ENCODE measurements at places on chromosomes 12 and 14.

- no peak for DNase-seq
Observed at GRCh38 chr12:120562906-120563305, 18.3 kb downstream of the POP5 start.

DNA sequence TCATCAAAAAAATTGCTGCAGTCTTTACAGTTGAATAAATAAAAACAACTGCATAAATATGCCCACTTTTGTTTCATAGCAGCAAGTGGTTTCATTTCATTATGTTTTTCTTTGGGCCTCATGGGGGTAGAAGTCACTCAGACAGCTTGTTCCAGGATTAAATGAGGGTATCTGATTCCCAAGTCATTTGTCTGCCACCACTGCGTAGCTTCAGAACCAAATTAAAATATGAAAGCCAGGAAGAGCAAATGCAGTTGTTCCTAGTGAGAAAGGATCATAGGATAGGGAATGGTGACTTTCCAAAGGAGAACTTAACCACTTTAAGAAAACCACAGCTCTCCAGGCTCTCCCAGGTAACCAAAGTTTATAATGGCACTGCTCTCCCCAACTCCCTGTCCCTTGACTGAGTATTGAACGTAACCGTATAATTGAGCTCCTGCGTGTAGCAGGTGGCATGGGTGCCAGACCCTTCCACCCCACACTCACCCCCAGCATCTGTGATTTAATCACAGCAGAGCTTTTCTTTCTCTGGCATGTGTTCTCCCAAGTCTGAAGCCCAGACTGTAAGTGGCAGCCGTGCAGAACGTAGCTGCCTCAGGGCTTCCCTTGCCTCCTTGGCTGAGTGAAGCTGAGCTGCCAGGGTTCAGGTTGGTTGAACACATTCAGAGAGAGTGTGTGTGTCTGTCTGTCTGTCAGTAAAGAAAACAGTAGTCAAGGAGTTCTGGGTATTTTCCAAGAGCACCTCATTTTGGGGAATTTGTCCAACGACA lies 11.3 kb upstream of the KCNH3 start:
- no peak for DNase-seq

- DNase-seq = no peak
Observed at GRCh38 chr12:6201213-6201608, 1.0 kb downstream of the CD9 start.

DNA sequence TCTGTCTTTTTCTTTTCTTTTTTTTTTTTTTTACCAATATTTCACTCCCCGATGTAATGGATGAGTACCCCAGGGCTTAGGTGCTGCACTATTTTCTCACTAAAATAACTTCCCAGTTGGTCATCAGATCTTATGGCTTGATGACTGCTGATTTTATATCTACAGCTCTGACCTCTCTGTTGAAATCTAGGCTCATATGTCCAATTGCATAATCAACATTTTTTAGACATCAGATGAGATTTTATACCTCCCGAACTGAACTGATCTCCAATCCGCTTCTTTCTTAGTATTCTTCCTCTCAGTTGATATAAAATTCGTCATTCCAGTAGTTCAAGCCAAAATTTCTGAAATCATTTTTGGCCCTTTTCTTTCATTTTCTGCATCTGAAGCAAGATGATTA lies 1236.5 kb downstream of the SLC16A7 start:
- DNase-seq = no peak

GRCh38 chr12:55720894-55721444 lies 776 bp downstream of the RDH5 start:
- DNase-seq = no peak

DNA sequence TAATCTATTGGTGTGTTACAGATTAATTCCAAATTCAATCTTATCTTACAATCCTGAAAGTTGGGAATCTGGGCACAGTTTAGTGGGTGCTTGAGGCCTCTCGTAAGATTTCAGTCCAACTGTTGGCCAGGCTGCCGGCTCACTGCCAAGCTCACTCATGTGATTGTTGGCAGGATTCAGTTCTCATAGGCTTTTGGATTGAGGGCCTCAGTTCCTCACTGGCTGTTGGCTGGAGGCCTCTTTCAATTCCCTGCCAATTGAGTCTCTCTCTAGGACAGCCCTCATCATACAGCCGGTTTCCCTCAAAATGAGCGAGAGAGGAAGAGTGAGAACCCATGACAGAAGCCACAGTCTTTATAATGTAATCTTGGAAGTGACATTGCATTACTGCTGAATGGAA lies 123.5 kb upstream of the FBXO33 start:
- no peak for DNase-seq

DNA sequence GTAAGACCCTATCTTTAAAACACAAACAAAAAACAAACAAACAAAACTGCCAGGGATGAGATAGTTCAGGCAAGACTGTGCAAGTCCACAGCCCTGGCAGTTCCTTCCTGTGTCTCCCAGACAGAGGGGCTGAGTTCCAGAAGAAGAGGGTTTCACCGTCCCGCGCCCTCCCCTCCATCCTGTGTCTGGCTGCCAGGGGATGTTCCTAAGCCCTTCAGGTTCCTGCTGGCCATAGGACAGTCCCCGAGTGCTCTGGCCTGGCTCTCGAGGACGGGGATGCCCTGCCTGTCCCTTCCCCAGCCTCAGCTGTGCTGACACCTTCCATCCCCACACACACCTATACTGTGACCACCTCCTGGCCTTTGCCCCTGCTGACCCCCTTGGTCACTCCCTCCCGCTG lies 40.6 kb upstream of the EIF5 start:
- DNase-seq = no peak

DNA sequence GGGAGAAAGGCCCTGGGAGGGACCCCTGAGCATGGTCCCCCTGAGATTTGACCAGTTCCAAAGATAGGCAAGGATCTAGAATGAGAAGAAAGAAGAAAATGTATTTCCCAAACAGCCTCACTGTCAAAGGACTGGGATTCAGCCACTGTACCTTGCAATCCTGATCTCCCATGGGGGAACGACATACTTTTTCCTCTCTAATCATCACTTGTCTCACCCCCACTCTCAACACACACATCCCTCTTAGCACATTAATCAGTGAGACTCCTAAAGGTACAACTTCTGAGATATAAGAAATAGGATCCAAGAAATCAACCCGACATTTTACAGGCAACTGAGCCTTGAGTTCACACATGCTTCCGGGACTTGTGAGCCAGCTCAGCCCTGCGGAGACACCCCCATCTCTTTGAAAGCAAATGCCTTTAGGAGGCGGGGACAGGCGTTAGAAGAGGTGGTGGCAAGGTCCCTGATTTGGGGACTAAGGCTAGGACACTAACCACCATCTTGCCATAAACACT lies 1.4 kb downstream of the MAP3K9 start:
- peak; percentile 12 for DNase-seq

- DNase-seq = no peak
Observed at GRCh38 chr14:72129291-72129690, 197.1 kb downstream of the RGS6 start.

GRCh38 chr14:66081594-66082376 lies 404.4 kb upstream of the CCDC196 start:
- DNase-seq = no peak

GRCh38 chr12:81150382-81150781 lies 72.5 kb downstream of the ACSS3 start:
- no peak for DNase-seq

GRCh38 chr12:10069976-10070375 lies 28.8 kb downstream of the CLEC1A start:
- DNase-seq = no peak

GRCh38 chr12:109727039-109727723 lies 13.6 kb downstream of the FAM222A start:
- DNase-seq = no peak

GRCh38 chr12:64635356-64635998 lies 25.2 kb downstream of the RASSF3 start:
- DNase-seq = no peak

DNA sequence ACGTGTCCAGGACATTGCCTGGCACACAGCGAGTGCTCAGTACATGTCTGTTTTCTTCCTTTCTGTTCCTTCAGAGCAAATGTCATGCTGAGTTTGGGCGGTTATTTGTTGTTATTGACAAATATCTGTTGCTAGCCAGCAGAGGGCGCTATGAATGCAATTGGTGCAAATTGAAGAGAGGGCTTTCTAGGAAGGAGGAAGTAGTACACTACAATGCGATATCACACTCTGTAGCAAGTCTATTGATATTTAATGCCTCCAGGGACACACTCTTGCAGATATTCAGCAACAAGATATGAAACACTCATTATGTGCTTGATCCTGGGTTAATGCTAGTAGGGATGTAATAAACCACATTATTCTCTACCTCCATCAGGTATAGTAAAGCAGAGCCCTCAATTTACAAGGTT lies 267.3 kb upstream of the SRRM4 start:
- no peak for DNase-seq

DNA sequence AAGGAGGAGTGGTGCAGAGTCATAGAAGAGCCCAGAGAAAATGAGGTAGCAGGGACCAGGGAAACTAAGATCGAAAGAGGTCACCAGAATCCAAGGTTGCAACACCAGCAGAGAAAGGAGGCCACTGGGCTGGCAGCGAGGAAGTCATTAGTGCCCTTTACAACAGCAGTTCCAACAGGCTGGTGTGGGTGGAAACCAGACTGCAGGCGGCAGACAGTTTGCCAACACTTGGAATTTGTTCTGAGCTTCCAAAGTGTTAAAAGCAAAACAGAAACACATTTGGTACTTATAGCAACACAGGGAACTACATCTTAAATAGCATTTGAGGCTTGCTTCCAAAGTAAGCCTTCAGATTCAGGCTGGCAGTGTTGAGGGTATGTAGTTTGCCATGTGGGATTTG lies 95.2 kb upstream of the PWP1 start:
- no peak for DNase-seq

DNA sequence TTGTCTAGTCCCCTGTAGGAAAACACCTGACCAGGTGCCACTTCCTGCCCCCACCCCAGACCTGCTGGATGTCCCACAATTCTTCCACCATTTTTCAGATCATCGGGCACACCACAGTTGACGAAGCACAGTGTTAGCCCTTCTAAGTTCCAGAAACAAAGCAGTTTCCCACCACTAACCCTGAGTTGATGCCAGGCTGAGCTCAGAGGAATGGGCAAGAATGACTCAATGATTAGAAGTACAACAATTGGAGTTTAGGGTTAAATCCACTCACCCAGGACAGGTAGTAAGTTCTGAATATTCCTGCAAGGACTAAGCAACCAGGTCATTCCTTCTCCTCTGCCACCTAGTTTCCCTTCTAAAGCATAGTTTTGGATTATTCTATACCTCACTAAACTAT lies 979.8 kb downstream of the BCL11B start:
- DNase-seq = no peak

- DNase-seq = no peak
Observed at GRCh38 chr12:2341871-2342270, 289.1 kb downstream of the CACNA1C start.

DNA sequence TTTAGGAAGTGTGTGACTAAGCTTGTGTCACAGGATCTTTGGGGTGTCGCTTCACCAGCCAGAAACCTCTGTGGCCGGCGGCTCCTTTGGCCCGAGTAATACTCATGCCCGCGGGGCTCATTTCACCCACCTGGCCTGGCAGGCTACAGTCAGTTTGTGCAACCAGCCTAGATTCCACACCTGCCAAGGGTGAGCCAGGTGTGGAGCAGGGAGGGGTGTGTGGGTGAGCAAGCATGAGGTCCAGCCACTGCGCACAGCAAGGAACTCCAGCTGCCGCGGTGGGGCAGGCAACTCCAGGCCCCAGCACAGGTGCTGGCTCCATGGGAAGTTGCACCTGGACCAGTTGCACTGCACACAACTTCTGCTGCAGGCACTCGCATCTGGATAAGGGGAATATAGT lies 462.3 kb upstream of the LRFN5 start:
- no peak for DNase-seq

DNA sequence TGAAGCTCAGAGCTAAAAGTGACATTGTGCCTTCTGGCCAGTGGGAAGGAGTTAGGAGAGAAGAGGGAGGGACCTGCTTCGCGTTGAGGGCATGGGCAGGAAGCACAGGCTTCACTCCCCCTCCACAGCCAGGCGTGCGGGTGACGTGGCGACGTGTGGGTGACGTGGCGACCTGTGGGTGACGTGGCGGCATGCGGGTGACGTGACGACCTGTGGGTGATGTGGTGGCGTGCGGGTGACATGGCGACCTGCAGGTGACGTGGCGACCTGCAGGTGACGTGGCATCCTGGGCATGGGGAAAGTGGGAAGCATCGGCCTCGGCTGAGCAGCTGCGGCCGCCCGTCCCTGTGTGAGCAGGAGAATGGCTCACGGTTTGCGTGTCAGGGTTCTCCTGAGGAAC lies 8.2 kb upstream of the GALNT9 start:
- no peak for DNase-seq

GRCh38 chr14:23751616-23752015 lies 115.5 kb downstream of the DHRS2 start:
- no peak for DNase-seq

DNA sequence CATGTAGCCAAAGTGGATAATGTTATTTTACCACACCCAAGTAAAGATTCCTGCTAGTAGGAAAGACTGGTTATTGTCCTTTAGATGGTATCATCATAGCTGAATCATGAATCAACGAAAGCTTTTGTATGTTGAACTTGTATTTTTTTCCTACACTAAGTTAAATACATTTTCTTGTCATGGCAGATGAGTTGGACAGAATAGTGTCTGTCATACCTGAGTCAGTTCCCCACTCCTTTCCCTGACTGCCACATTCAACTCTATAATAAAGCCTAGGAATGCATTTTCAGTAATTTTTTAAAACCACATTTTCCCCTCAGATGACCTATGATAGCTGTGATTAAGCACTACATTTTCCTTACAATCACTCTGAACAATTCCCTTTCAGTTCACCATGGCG lies 9.3 kb upstream of the PTHLH start:
- DNase-seq = no peak

- DNase-seq = no peak
Observed at GRCh38 chr14:70052990-70053389, 135.8 kb downstream of the SLC8A3 start.

DNA sequence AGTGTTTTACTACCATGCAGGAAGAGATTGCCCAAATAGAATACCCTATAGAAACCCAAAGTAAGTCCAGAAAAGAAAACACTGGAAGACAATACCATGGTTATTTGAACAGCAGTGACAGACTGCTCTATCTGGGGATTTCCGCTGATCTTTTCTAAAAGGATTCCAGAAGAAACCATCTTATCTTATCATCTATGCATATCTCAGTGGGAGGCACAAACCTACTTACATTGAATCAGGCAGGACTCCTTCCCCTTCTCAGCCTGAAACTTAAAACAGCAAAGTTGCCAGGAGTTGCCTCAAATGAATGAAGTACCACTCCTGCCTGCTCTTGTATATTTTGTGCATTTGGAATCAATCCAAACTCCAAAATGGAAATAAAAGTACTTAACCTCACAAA lies 56.7 kb upstream of the NR2C1 start:
- DNase-seq = no peak

DNA sequence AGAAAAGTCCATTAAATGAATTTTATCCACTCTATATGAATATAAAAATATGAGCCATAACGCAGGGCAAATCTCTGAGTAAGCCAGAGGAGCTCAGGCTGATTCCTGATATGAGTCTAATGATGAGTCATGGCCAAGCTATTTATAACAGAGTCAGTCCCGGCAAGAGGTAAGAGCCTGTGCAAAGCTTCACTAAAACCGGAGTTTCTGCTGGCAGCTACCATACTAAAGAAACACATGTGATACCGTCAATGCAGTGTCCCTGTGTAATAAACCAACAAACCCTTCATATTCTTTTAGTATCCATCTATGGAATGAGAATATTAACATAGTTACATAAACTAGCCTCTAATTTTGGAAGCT lies 319.4 kb downstream of the KCNC2 start:
- no peak for DNase-seq

GRCh38 chr14:71308671-71309070 lies 401.4 kb downstream of the PCNX1 start:
- DNase-seq = no peak
